ENCODE measurements at places on chromosomes 12 and 14. TPM values are rescaled to one million over a fixed set of nuclear protein-coding genes. Genes with fewer than 3 reads are reported as not detected.

DNA sequence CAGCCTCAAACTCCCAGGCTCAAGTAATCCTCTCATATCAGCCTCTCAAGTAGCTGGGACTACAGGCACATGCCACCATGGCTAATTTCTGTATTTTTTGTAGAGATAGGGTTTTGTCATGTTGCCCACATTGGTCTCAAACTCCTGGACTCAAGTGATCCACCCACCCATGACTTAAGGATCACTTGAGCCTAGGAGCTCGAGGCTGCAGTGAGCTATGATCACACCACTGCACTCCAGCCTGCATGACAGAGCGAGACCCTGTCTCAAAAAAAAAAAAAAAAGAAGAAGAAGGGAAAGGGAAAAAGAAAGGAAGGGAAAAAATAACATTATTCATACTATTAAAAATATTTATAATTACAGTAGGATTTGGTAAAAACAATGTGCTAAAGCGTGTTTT, 19.2 kb downstream of the EPS8 start:
- H3K27ac ChIP-seq, result no peak overlapping the region
- H3K4me3 ChIP-seq, result no peak overlapping the region
- H3K4me1 ChIP-seq, result peaks cover 2% of the 10 kb centered on the region

DNA sequence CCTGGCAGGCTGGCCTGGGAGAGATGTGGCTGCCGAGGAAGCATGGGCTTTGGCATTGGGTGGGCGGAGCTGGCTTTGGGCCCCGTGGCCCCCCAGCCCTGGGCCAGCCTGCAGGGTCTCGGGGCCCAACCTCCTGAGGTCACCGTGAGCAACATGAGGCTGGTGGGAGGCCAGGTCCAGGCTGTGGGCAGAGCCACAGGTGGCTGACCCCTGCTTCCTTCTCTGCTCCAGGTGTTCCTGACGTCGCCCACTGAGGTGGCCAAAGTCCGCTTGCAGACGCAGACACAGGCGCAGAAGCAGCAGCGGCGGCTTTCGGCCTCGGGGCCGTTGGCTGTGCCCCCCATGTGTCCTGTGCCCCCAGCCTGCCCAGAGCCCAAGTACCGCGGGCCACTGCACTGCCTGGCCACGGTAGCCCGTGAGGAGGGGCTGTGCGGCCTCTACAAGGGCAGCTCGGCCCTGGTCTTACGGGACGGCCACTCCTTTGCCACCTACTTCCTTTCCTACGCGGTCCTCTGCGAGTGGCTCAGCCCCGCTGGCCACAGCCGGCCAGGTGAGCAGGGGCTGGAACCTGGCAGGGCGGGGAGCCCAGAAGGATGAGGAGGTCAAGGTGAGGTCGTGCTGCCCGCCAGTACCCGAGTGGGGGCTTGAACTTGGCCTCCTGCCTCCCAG, 5.5 kb downstream of the SLC25A47 start:
- no peaks in the 10 kb centered on the region for H3K36me3 ChIP-seq
- no peak overlapping the region for H3K4me3 ChIP-seq
- H3K27me3 ChIP-seq, result no peaks in the 10 kb centered on the region
- DNase-seq, result no peak

GRCh38 chr14:54480830-54481562, 7.8 kb downstream of the GMFB start:
- no peak overlapping the region for H3K4me3 ChIP-seq
- peaks cover 18% of the 10 kb centered on the region for H3K4me1 ChIP-seq
- no peak overlapping the region for H3K27ac ChIP-seq
- no peaks in the 10 kb centered on the region for H3K27me3 ChIP-seq

GRCh38 chr14:61866932-61867920, 105.0 kb downstream of the SNAPC1 start:
- H3K4me1 ChIP-seq, result peaks cover 2% of the 10 kb centered on the region
- H3K27ac ChIP-seq, result no peak overlapping the region
- H3K4me3 ChIP-seq, result no peak overlapping the region
- H3K27me3 ChIP-seq, result no peaks in the 10 kb centered on the region

DNA sequence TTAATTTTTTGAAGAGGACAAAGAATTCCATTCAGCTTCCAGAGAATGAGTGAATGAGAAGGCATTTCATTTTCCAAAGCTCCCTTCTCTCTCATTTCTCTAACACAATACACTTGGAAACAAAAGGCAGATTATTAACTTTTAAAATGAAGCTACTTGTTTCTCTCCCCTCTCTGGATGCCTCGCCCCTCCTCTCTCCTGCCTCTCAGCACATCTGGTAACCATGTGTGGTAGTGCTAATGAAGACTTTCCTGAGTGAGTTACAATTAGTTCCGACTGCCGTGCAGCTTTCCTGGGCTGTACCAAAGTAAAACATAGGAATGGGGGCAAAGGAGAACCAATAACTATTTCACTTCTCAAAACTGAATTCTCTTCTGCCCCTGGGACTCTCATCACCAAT, 84.7 kb upstream of the SOX5 start:
- H3K27me3 ChIP-seq, result no peaks in the 10 kb centered on the region
- H3K4me1 ChIP-seq, result peaks cover 3% of the 10 kb centered on the region
- H3K4me3 ChIP-seq, result no peak overlapping the region

- no peak overlapping the region for H3K27ac ChIP-seq
- no peak overlapping the region for H3K4me3 ChIP-seq
- H3K27me3 ChIP-seq, result no peaks in the 10 kb centered on the region
- no peaks in the 10 kb centered on the region for H3K36me3 ChIP-seq
Observed at GRCh38 chr12:103596981-103597380, 9.9 kb downstream of the STAB2 start.

CLEC9A gene
- total RNA-seq, result not detected

IFNG-AS1 gene
- not detected for total RNA-seq

PTGER2 gene
- not detected for total RNA-seq

DNA sequence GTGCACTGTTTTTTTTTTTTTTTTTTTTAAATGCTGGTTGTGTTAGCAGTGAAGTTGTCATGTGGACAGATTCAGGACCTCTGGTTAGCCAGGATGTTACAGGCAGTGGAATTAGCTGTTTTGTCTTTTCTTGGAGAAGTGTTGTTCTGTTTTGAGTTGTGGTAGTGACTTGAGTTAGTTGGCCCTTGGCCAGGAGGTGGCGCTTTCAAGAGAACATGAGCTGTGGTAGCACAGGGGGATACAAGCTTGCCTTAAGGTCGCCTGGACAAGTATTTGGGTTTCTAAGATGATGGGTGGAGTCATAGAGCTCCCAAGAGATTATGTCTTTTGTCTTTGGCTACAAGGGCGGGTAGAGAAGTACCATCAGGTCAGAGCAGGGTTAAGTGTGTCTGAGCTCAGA, 33.3 kb upstream of the CCDC198 start:
- peaks cover 5% of the 10 kb centered on the region for H3K27me3 ChIP-seq
- no peak for DNase-seq
- H3K4me3 ChIP-seq, result no peak overlapping the region
- H3K4me1 ChIP-seq, result peaks cover 3% of the 10 kb centered on the region
- H3K36me3 ChIP-seq, result peaks cover 18% of the 10 kb centered on the region

GRCh38 chr12:54749191-54749818, 101.1 kb upstream of the DCD start:
- H3K27me3 ChIP-seq, result no peaks in the 10 kb centered on the region
- peaks cover 5% of the 10 kb centered on the region for H3K36me3 ChIP-seq
- H3K27ac ChIP-seq, result no peak overlapping the region
- no peaks in the 10 kb centered on the region for H3K4me1 ChIP-seq
- no peak overlapping the region for H3K4me3 ChIP-seq

DNA sequence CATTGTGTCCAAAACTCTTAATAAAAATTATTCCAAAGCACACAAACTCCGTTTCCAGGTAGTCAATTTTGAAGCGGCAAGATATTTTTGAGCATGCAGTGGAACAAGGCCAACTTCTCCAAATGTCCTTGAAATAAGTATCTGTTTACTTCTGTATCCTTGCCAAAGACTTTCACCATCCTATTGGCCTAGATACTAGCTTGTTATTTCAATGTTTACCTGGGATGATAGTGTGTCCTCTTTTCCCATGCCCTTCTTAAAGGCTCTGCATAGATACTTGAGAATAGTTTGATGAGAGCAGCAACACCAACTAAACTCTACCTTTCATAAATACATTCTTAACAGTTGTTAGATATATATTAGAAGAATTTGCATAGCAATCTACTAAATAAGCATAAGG, 160.9 kb downstream of the KCNC2 start:
- H3K27me3 ChIP-seq, result no peaks in the 10 kb centered on the region
- no peaks in the 10 kb centered on the region for H3K36me3 ChIP-seq
- no peaks in the 10 kb centered on the region for H3K4me1 ChIP-seq
- no peak overlapping the region for H3K4me3 ChIP-seq

DNA sequence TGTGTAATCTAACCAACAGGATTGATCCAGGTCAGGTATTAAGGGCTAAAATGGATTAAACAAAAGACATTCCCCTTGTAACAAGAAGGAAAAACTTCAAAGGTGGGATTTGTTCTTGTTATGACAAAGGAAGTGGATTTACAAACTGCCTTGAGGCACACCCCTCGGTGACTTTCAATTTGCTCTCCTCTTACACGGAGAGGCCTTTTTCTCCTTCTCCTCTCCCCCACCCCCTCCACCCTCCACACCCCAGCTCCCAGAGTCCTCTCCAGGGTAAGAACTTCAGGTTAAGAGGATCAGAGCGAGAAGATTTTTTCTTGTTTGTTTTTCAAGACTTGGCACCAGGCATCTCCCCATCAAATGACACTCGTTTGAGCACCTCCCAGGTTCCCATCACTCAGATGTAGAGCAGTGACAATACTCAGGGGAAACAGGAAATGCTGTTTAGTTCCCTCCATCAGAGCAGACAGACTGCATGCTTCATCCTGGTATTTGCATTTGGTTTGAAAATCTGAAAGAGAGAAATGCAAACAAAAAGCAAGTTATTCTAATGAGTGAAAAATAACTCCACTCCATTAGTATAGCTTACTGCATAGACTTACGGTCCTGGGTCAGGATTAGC, 77.6 kb upstream of the TMEM260 start:
- no peaks in the 10 kb centered on the region for H3K36me3 ChIP-seq
- no peak overlapping the region for H3K4me3 ChIP-seq
- no peak overlapping the region for H3K27ac ChIP-seq
- H3K4me1 ChIP-seq, result no peaks in the 10 kb centered on the region

DNA sequence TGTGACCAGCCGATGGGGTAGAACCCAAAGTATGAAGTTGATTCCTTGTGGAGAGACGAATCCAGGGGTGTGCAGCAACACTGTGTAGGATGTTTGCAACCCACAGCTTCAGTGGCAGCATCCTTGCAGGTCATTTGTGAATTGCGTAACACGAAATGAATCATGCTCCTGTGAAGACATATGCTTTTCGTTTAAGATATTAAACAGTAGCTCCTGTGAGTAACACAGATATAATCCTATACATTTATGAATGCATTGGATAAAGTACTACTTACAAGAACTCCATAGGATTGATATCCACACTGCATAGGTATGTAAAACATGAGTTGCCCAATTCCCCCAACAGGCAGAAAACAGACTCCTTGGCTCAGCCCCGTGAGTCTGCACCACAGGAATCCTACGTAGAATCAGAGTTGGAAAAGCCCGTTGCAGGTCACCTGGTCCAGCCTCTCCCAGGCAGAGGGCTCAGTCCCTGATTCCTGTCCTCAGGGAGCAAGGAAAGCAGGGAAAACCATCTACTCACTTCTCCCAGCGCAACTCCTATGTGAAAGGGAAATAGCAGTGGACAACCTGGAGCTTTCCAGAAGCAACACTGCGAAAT, 75.8 kb downstream of the GPATCH2L start:
- H3K27ac ChIP-seq, result no peak overlapping the region
- no peaks in the 10 kb centered on the region for H3K27me3 ChIP-seq
- peaks cover 19% of the 10 kb centered on the region for H3K36me3 ChIP-seq

PRH2 gene
- not detected for total RNA-seq

SOX5 gene
- total RNA-seq, result 118 TPM
